T-cell (primary cell): ENCODE measurements at places on chromosomes 3 and 15. TPM values are rescaled to one million over a fixed set of nuclear protein-coding genes. Genes with fewer than 3 reads are reported as not detected.

GRCh38 chr3:69235882-69236281 is 113.5 kb upstream of the LMOD3 start:
- DNase-seq, result no peak

- DNase-seq, result no peak
Measured at GRCh38 chr3:50303013-50303815, at the start of gene HYAL1. TSS of gene HYAL1 (minus strand) at chr3:50303574. CDS start at chr3:50302956, 618 bp downstream.

- no peak for DNase-seq
Measured at GRCh38 chr3:172315401-172316091, 132.7 kb downstream of the GHSR start.

GRCh38 chr3:65963787-65964677 is 74.7 kb downstream of the MAGI1 start:
- no peak for DNase-seq

DNA sequence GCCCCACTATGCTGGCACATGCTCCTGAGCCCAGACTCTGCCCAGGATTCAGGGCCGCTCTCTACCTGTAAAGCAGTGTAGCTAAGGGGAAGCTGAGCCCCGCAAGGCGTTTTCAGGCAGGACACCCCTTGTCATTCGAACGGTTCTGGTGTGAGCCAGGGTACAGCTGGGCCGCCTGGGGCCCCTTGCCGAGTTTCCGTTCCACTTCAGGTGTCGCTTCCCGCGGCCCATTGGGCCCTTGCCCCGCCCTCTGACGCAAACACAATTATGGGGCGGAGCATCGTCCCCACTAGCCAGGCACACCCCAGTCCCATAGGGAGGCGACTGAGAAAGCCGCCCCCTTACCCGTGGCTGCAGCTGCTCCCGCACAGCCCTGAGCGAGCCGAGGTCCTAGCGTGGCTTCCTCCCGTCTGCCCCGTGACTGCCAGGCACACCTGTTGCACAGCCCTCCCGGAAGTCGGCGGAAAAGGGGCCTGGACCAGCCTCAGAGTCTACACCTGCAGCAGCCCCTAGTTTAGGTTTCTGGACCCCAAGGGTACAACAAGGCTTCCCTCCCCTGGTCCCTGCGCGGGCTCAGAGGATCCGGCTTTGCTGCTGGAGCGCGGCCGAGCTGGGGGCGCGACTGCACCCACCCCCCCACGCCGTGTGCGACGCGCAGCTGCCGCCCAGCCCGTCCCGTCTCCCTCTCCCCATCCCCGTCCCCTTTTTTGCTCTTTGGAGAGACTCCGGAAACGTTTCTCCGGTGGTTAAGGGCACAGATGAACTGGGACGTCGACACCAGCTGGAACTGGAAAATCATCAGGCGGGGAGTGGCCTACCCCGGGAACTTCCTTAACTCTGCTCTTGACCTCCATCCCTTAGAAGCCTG is at the start of gene PLSCR2:
TSS of gene PLSCR2 (minus strand) at position 412 of the 868 bp plus-strand sequence. CDS start 9,657 bp downstream, outside the sequence.
- DNase-seq, result peak; percentile 77

DNA sequence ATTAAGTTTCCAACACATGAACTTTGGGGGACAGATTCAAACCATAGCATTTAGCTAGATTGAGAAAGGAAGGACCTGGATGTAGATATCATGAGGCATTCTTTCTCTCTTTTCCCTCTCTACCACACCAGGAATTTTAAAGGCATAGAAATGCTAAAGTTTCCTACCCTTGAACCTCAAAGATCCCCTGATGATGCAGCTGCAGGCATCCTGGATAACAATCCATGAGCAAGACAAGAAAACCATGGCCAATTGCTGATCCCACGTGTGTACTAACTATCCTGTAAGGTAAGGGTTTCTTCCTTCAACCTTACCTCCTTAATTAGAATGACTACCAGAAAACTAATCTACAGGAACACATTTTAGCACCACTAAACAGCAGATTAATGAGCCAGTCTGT is 36.8 kb downstream of the CPNE4 start:
- DNase-seq, result no peak

- DNase-seq, result no peak
Measured at GRCh38 chr3:136042608-136043221, 77.2 kb downstream of the PPP2R3A start.

GRCh38 chr15:28878209-28878608 is 7.6 kb upstream of the APBA2 start:
- DNase-seq, result no peak

GRCh38 chr3:63877737-63878393 is 14.2 kb downstream of the ATXN7 start:
- no peak for DNase-seq

- no peak for DNase-seq
Measured at GRCh38 chr3:58591517-58592510, 14.6 kb upstream of the FAM107A start.

- no peak for DNase-seq
Measured at GRCh38 chr3:192246847-192247559, 480.3 kb downstream of the FGF12 start.

- DNase-seq, result no peak
Measured at GRCh38 chr3:172646439-172647015, 64.3 kb downstream of the NCEH1 start.

- DNase-seq, result no peak
Measured at GRCh38 chr15:87563869-87564268, 692.7 kb downstream of the NTRK3 start.

- DNase-seq, result no peak
Measured at GRCh38 chr3:197003461-197004385, 25.9 kb downstream of the MELTF start.

GRCh38 chr3:125622381-125622791 is 27.1 kb upstream of the OSBPL11 start:
- DNase-seq, result no peak

GRCh38 chr15:25087137-25087536 is 132.3 kb downstream of the SNRPN start:
- DNase-seq, result no peak

- DNase-seq, result no peak
Measured at GRCh38 chr3:97940034-97940433, 32.2 kb downstream of the RIOX2 start.

DNA sequence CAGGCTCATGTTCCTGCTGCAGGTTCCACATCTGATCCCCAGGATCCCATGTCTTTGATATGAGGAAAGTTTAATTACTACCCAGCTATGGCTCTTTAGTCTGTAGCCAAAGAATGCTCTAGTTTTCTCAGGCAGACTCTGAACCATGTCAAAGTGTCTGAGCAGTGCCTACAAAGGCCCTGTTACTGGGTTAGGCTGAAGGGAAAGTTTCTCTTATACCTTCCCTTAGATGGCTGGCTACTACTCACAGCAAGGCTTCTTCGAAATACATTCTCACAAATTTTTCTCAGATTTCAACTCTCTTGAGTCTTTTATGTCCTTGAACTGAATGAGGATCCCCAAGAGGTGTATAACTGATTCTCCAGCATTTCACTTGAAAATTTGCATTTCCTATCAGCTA is 102.4 kb downstream of the NR1D2 start:
- DNase-seq, result no peak

- no peak for DNase-seq
Measured at GRCh38 chr3:119279101-119279554, 15.1 kb upstream of the ARHGAP31 start.

GRCh38 chr3:190617185-190617584 is 103.3 kb downstream of the IL1RAP start:
- peak; percentile 6 for DNase-seq

Gene SLCO2A1
- not detected for total RNA-seq

Gene LRTM1
- not detected for total RNA-seq

Gene RAB7A
- 161 TPM for total RNA-seq

Gene OR5H15
- not detected for total RNA-seq

Gene CAMK2N2
- total RNA-seq, result not detected

Gene SEMA3B
- total RNA-seq, result 1.7 TPM

Gene GOLIM4
- 1.5 TPM for total RNA-seq

Gene CLRN1
- not detected for total RNA-seq

Gene C3orf20
- total RNA-seq, result 0.33 TPM

Gene DPH3
- 14.0 TPM for total RNA-seq

Gene SEMA3G
- total RNA-seq, result 1.9 TPM

Gene UPK1B
- not detected for total RNA-seq

Gene TMEM89
- total RNA-seq, result not detected
